ENCODE measurements at places on chromosomes 4 and X.

DNA sequence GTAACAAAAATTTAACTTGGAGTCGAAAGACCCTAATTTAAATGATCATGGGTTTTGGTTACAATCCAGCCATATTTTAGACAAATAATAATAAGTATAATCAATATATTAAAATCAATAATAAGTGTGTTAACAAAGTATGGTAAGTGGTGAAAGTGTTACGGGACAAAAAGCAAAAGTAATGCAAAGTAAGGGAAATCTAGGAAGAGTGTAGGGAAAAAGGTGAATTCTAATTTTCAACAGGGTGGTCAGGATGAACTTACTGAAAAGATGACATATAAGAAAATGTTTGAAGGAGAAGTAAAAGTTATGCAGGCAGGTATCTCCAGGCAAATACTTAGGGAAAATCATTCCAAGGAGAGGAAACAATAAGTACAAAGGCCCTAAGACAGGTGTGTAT is 32.3 kb downstream of the STX18 start:
- no peak for DNase-seq

DNA sequence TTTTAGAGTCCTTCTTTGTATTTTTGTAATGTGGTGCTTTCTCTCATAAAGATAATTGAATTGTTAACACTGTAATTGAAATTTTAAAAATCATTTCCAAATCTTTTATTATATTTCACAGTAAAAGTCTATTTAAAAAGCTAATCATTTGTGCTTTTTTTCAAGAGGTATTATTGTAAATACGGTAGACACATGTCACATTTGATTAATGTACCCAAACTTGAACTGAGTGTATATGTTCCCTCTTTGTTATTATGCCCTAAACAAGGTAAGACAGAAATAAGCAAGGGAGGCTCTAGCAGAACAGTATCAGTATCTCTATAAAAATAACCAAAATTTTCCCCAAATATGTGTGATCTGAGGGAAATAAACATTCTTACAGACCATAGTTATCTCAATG is 21.5 kb upstream of the LARP1B start:
- DNase-seq, result no peak

GRCh38 chr4:26576231-26576739 is 7.6 kb upstream of the TBC1D19 start:
- DNase-seq, result no peak

- no peak for DNase-seq
Measured at GRCh38 chrX:95057341-95057740, 1383.3 kb downstream of the FAM133A start.

GRCh38 chrX:37921758-37922157 is 74.4 kb upstream of the DYNLT3 start:
- DNase-seq, result no peak

DNA sequence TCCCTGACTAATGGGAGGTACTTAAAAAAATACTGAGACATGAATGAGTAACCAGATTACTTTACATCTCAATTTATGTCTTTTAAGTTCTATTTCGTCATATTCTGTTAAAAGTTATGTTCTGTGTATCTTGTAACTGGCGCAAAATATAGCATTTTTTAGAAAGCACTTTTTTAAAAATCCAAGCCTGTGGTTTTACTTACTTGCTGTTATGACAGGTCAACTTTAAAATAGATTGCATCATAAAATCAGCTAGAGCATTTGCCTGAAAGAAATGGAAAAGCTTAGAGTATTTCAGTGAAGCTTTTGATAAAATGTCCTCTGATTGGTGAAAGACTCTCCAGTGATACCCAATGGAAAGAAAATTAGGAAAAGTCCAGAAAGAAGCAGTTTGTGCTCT is 1892.3 kb upstream of the TENM3 start:
- no peak for DNase-seq

DNA sequence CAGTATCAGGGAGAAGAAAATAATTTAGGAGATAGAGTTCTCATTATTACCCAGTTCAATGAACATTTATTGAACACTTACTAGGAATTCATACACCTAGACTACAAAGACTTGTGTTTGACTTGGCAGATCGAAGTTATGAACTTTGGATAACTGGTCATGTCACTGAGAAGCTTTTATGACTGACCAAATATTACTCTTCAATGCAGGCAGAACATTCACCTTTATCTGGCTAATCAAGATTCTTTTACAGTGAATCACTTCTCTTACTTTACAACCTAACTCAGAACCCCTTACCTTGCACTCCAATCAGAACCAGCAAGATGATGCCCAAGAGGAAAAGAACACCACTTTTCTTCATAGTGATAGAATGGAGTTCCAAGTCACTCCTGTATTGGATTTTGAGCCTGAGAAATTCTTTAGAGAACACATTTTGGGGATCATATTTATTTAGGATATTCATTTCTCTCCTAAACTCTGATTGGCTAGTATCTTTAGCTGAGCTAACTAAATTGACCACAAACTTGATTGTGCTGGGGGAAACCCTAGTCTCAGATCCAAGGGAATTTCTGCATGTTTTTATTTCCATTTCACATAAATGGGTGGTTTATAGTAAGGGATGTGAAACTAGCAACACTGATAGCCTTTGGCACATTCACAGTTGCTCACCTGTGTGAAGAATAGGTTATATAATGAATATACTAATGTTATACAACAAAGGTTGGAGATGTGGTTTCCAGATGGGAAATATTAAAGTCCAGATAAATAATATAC is at the start of gene CXCL9:
Gene CXCL9 (minus strand): TSS at position 421 of the 774 bp plus-strand sequence. CDS start 60 bp downstream, at position 361.
- DNase-seq, result no peak

DNA sequence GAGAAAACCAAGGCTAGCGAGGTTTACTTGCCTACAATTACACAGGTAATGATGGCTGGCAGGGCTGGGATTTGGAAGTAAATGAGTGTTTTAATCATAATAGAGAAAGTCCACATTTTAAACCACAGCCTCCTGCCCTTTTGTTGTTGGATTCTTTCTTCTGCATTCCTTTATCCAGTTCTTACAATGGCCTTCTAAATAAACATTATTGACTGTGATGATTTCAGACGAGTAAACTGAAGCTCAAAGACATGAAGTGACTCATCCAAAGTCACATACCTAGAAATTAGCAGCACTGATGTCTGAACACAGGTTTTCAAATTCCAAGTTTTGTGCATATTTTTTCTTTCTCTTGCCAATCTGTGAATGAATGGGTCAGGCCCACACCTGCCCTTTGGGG is 51.2 kb upstream of the C1QTNF7 start:
- DNase-seq, result no peak

DNA sequence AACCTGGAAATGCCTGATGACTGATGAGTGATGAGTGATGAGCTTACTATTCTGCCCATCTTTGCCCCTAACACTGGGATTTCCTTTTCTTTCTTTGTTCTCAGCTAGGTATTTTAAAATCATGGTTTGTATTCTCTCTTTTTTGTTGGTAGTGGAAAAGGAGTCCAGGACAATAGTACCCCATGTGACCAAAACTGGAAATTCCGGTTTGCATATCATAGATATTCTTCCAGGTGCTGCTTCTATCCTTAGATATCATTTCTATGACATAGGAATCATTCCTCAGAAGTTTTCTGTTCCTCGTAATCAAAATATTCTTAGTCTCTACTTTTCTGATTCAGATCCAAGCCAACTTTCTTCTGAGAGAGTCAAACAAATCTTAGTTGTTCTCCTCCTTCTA is 320.5 kb upstream of the TET2 start:
- DNase-seq, result no peak

Measured in left cardiac atrium (tissue), 4 donors.